ENCODE measurements at places on chromosomes 6 and 20. TPM values are rescaled to one million over a fixed set of nuclear protein-coding genes. Genes with fewer than 3 reads are reported as not detected.

The CLDN20 gene
- total RNA-seq: not detected

The C6orf52 gene
- total RNA-seq: 0.81 TPM

The PI16 gene
- not detected for total RNA-seq

The TMEM217 gene
- not detected for total RNA-seq

The HLA-DQA2 gene
- not detected for total RNA-seq

The CDH4 gene
- total RNA-seq: 0.14 TPM

The NKAIN2 gene
- 3.7 TPM for total RNA-seq

The METTL24 gene
- total RNA-seq: not detected

The PARD6B gene
- 6.8 TPM for total RNA-seq

The BTN1A1 gene
- total RNA-seq: not detected

The NKAIN4 gene
- total RNA-seq: not detected

The RPL10A gene
- total RNA-seq: 2,150 TPM
